ENCODE measurements at places on chromosomes 16 and 17. TPM values are rescaled to one million over a fixed set of nuclear protein-coding genes. Genes with fewer than 3 reads are reported as not detected.

The RPH3AL gene
- 2.1 TPM for total RNA-seq

The KRT39 gene
- total RNA-seq: not detected

- peaks cover 8% of the 10 kb centered on the region for H3K36me3 ChIP-seq
- no peaks in the 10 kb centered on the region for H3K27me3 ChIP-seq
- peaks cover 23% of the 10 kb centered on the region for H3K4me1 ChIP-seq
- no peak overlapping the region for H3K27ac ChIP-seq
Observed at GRCh38 chr16:87185983-87186382, 131.2 kb downstream of the C16orf95 start.

GRCh38 chr17:78369791-78370381, 8.6 kb upstream of the PGS1 start:
- peak overlapping the region; percentile 87 for H3K27ac ChIP-seq
- peak overlapping the region; percentile 23 for H3K4me3 ChIP-seq
- no peaks in the 10 kb centered on the region for H3K27me3 ChIP-seq
- peaks cover 56% of the 10 kb centered on the region for H3K4me1 ChIP-seq
- DNase-seq: no peak

Data from neural crest cell (in vitro differentiated cells).